Stimulated activated CD4-positive, alpha-beta T cell treated with anti-CD3 and anti-CD28 coated beads, Interleukin-4, amount 100 ng/mL, for 1 hour (primary cell): ENCODE measurements at places on chromosomes 7 and 10.

DNA sequence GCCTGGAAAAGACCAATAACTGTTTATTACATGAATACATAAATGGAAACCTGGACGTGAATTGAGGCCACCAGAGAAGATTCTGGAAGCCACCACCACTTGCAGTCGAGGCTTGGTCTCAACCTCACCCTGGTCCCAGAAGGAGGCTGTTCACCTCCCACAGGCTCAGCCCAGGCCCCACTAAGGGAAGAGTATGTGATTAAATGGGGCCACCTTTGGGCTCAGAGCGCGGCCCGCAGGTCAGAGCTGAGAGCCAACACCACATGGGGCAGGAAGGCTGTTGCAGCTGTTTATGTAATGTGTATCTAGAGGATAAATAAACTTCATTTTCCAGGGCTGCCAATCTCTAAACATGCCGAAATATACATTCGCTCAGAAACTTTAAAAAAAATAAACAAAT lies 17.6 kb upstream of the FGFR2 start:
- DNase-seq, result no peak

DNA sequence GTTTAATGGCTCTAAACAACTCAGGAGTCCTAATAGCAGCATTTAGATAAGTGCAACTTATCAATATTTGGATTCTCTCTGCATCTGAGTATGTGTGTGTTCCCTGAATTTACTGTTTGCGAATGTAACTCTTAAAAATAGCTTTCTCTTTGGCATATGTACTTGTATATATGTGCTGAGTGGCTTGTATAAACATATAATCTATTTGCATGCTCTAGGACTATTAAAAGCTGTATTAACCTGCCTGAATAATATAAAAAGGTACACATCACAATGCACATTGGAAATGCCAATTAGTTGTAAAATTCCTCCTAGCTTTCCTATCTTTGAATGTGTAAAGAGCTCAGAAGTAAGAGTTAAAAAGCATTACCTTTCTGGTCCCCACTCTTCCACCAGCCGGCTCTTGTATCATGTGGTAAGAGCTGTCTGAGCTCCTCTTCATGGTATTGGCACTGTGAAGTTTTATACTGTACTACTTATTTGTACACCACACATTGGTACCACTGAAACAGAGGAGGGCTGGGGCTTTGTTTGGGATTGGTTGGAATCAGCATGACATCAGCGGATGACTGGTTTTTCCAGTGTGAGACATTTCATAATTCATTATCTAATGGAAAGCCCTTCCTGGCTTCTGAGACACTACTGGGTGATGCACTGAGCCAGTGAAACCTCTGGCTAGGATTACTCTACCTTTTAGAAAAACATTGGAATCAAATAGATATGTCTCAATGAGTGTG lies at the start of gene INHBA:
INHBA (minus strand) TSS at position 456 of the 737 bp plus-strand sequence. CDS start 2,716 bp downstream, outside the sequence.
- no peak for DNase-seq

DNA sequence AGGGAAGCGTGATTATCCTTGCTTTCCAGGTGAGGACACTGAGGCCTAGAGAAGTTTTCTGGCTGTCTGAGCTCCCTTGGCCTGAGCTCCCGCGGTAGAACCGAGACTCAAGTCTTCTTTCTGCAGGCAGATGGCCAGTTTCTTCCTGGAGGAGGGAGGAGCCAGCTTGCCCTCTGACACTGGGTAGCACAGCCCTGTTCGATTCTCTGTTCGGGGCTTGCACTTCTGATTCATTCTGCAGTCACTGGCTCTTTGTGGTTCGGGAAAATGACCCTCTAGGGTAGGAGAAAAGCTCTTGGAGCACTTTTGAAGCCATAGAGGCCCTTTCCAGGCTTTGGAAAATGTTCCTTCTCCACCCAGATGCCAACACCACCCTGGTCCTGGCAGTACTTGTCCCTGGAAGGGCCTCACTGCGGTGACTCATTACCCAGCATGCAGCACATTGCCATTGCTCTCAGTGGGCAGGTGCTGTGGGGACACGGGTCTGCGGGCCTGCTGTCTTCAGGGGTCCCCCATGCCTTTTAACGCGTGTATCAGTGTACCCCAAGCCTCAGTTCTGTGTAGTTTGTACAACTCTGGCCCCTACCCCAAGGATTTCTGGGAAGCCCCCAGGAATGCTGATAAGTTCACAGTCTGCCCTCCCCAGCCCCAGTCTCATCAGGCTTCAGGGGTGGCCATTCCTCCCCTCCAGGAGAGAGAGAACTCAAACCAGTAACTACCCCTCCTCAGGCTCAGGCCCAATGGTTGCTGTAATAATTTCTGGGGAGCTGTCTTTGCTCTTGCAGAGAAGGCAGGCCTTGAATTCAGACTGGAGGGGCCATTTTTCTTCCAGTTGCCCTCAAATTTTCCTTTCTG lies 11.9 kb downstream of the CHST3 start:
- DNase-seq, result no peak

DNA sequence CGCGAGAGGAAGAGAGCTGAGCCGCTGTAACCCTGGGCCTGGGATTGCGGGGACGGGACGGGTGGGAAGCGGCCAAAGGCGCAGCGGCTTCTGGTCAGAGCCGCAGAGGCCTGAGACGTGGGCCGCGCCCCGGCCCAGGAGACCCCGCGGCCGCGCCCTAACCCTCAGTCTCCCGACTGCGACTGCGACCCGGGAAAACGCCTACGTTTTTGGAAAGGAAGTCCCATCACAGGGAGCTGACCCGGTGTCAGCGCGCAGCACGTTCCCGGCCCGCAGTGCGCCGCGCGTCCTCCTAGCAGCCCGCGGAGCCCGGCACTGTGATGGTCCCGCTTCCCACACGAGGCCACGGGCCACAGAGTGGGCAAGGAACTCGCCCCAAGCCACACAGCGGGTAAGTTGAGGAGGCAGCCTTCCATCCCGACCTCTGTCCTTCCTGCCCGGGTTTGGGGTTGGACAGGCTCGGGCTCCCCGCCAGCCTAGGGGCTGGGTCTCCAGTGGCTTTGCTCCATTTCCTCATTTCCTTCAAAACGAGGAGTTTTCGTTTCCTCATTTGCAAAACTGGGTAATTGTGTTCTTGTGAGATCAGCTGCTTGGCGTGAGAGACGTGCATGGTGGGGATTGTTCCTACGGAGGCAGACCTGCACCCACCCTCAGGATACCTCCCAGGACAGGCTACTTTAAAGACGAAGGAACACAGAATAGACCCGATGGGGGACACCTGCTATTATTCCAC lies 1.2 kb downstream of the GPNMB start:
- no peak for DNase-seq

- no peak for DNase-seq
Measured at GRCh38 chr7:36144189-36144588, 8.9 kb upstream of the EEPD1 start.

DNA sequence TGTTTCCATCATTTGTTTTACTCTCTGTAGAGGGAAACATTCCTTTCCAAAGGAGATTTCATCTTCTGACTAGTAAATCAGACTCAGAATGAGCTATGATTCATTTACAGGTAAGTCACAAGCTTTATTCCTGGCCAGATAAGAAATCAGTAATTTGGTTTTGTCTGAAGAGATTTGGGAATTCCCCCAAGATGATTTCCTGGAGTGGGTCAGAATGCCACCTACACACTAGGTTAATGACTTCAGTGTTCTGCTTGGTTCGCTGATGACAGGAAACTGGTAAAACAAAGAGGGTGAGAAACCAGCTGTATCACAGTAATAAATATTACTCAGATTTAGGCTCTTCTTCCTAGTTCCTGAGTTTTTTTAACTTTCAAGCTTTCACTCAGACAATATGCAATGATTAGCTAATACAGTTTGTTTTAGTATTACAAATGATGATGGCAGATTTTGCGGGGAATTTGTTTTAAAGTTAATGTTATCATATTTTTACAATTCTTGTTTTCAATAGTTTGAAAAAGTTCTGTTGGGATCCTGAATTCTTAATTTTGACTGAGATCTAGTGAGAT lies 8.3 kb upstream of the ASZ1 start:
- no peak for DNase-seq

DNA sequence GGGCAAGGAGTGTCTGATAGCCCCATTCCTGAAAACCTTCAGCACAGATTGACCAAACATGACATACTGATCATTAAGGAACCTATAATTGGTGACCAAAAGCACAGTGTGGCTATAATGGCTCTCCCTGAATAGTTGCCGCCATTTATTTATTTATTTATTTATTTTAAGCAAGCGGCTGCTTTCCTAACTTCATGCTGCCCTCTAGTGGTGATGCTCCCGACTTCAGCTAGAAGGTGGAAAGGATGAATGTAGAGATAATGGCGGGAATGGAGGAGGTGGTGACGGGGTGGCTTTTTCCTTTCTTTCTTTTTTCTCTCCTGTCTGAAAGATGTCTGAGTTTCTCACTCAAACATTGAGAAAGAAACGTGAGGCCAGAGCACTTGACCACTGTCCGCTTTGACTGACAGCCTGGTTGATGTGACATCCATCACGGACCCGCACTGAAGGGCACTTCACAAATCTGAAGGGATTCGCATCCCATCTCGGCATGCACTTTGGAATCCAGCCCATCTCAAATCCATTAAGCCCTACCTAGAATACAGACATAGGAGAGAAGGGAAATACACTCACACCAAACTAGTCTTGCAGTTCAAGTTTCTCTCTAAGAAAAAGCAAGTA lies 1090.1 kb downstream of the KCNMA1 start:
- peak; percentile 24 for DNase-seq

GRCh38 chr7:81659697-81660395 lies 110.0 kb downstream of the HGF start:
- DNase-seq, result no peak

GRCh38 chr10:92688927-92689662 lies 660 bp upstream of the HHEX start:
- peak; percentile 9 for DNase-seq
